ENCODE measurements at places on chromosomes 3 and 15.

DNA sequence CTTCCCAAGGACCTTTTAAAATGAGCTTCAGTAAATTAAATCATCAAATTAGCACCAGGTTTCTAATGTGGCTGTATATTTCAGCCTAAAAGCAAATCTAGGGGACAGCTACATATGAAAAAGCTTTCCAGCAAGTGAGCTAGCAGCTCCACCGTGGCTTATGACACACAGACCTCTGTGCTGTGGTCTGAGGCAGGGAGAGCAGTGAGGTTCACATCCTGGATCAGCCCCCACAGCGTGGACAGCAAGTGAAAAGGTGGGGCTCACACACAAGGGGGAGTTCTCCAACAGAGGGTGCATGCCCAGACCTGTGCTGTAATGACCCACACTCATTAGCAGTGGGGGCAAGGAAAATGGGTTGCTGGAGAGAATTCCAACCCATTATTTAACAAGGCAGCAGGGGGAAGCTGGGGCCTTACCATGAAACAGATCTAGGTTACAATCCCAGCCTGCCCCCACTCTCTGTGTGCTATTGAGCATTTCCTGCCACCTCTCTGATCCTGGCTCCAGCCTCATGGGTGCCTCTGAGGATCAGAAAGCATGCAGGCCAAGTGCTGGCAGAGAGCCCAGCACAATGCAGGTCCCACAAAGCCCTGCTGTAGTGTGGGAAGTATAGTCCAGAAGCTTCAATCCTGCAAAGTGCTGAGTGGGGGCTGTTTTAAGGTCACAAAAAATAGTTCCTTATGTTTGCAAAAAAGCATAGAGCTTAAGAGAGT lies 48.2 kb downstream of the RASGRF1 start:
- DNase-seq, result no peak

DNA sequence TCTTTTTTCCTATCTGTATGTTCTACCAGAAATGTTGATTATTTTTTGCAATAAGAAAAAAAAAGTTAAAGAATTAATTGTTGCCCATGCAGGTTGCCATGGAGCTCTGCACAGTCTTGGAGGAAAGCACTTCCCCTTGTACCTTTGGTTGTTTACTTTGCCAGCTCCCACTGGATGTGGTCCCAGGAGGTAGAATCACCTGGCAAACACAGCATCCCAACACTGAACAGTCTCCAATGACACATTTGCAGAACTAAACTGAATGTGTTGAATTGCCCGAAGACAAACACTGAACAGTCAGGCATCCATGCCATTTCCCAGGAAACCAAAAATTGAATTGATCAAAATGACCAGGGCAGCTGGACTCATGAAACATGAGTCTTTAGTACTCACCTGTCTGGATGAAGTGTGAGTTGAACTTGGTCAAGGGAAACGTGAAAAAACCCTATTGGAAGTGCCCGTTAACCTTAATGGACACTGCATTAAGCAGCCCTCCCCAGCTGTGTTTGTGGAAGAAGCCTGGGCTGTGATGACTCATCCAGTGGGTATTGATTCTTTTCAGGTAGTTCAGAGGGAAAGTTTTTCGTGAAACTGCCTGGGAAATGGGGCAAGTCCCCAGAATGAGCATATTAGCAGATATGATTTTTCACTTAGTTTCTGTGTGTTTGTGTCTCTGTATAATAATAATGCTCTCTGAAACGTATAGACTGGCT lies 284.7 kb upstream of the STT3B start:
- no peak for DNase-seq

GRCh38 chr3:127135241-127136023 lies 57.5 kb upstream of the PRR23E start:
- DNase-seq, result no peak

GRCh38 chr15:45414215-45414885 lies 36.0 kb upstream of the GATM start:
- no peak for DNase-seq

GRCh38 chr3:165946360-165946759 lies 109.1 kb upstream of the BCHE start:
- no peak for DNase-seq

- DNase-seq, result no peak
Observed at GRCh38 chr3:12953201-12953995, 112.0 kb upstream of the RPL32 start.

DNA sequence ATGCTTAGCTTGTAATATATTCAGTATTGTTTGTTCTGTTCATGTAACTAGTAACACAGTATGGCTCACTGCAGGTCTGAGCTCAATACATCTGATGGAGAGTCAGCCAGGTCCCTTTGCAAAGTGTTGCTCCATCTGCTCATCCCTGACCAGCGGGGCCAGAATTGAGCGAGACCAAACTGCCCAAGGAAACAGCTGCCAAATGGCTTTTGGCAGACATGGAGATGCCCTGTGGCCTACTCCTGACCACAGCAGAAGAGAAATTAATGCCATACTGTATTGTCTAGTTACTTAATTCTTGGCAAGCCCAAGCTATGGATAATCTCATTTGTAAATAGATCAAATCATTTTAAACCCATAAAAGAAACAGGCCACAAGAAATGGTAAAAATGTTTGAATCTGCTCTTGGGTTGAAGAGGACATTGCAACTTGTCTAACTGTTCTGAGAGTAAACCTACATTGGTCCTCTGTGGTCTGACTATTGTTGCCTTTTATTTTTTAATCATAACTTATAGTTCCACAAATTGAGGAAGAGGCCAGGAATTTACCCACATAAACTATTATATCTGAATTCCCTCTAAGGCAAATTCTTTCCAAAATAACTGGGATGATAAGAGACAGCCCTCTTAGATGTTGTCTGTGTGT lies 209.5 kb downstream of the EBLN2 start:
- DNase-seq, result no peak

DNA sequence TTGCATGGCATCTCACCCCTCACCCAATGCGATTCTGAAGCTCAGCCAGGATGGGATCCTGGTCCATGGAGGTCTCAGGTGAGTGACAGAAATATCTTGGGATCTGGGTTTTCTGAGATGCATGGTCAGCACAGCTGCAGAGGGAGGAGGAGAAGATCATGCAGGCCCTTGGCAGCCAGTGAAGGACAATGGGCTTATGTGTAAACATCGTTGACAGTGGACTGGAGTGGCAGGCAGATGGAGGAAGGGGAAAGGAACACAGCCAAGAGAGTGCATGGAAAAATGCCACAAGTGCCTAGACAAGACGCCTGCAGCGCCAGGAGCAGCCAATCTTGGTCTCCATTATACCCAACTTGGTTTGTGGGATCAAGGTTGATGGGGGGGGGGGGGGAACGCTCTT lies 347.9 kb downstream of the MCTP2 start:
- DNase-seq, result no peak

DNA sequence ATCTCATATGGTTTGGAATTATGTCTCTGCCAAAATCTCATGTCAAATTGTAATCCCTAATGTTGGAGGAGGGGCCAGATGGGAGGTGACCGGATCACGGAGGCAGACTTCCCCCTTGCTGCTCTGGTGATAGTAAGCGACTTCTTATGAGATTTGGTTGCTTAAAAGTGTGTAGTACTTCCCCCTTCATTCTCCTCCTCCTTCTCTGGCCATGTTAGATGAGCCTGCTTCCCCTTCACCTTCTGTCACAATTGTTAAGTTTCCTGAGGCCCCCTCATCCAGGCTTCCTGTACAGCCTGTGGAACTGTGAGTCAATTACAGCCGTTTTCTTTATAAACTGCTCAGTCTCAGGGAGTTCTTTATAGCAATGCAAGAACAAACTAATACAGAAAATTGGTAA lies 51.1 kb downstream of the NEDD4 start:
- DNase-seq, result no peak

GRCh38 chr3:30661098-30661873 lies 54.9 kb downstream of the TGFBR2 start:
- DNase-seq, result no peak

DNA sequence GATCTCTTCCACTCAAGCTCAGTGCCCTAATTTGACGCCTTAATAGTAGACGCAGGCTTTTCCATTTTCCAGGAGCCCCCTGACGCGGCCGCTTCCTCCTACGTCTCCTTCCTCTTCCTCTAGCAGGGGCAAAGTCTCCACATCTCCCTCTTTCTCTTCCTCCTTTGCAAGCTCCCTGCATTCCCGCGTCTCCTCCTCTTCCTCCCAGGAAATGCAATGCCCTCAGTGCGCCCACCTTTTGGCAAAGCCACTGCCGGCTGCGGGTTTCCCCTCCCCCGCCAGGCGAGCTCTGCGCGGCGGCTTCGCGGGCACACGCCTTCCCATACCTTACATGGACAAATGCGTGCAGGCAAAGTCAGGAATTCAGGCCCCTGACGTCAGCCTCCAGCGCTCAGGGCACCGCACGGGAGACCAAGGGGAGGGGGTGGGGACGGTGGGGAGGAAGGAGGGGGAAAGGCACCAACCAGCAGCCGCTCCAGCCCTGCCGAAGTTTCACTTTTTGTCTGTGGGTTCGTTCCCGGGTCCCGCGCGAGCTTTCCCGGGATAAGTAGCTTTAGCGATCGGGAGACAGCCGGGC lies 432 bp upstream of the LPP start:
- DNase-seq, result peak; percentile 87

GRCh38 chr3:115040673-115041286 lies 106.3 kb downstream of the ZBTB20 start:
- DNase-seq, result no peak

DNA sequence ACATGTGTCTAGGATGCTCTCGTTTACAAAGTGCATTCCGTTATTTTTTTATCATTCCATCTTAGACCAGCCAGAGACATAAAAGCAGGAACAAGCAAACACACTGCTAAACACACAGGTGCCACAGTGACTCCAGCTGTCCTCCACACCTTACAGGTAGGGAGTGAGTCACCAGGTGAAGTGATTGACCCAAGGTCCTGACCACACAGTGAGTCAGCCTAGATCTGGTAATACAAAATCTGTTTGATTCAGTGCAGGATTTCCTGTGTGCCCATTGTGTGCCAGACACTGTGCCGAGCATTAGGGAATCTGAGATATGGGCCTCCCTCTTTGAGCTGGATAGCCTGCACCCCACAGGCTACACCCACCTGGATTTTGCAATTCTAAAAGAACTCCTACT lies 16.7 kb upstream of the BFSP2 start:
- DNase-seq, result no peak

DNA sequence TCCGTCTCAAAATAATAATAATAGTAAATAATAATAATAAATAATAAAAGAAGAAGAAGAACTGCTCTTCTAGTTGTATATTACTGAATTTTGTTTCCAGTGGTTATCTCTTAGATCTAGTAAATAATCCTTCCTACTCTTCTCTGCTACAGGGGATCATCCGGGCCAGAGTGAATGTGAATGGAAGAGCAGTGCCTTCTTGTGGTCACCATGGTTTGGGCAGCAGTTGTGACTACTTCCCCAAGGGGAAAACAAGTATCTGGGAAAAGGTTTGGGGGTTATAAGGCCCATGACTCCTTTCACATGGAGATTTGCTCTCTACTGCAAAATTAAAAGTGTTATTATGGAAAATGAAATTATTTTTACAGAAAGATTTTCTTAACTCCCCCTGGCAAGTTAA lies 5.5 kb upstream of the OR5K1 start:
- DNase-seq, result no peak

- DNase-seq, result no peak
Observed at GRCh38 chr3:5429517-5429890, 242.0 kb downstream of the EDEM1 start.

DNA sequence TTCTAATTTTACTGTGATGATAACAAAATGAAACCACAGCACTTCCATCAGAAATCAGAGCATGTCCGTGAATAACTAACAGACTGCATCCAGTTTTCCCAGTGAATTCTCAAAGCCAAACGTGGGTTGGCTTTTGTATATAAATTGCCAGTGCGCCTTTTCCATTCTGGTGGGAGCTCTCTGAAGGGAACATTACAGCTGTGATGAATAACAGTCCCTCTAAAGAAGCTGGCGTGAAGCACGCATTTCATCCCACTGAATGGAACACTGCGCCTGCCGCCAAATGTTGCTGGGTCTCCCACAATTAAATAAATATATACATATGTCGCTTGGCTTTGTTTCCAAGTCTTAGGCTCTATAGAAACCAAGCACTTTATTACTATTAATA lies 113.0 kb upstream of the PFN2 start:
- peak; percentile 83 for DNase-seq

- no peak for DNase-seq
Observed at GRCh38 chr15:41597787-41598186, 38.8 kb downstream of the TYRO3 start.

- DNase-seq, result no peak
Observed at GRCh38 chr3:186587183-186587582, 16.7 kb downstream of the DNAJB11 start.

DNA sequence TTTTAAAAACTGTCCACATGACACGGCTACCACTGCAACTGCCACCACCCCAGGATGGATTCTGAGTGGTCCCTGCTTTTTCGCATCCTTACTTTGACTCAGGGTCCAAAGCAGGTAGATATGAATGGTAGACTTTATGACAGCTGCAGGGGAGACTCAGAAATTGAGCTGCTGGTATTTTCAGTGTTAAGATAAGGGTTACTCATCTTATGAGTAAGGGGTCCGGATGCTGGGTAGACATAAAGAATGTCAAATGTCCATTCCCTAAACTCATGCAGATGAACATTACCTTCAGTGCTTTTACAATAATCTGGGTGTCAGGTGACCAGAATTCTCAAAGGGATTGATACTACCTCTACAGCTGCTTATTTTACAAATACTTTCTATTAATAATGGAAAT lies 25.9 kb upstream of the BBX start:
- no peak for DNase-seq

DNA sequence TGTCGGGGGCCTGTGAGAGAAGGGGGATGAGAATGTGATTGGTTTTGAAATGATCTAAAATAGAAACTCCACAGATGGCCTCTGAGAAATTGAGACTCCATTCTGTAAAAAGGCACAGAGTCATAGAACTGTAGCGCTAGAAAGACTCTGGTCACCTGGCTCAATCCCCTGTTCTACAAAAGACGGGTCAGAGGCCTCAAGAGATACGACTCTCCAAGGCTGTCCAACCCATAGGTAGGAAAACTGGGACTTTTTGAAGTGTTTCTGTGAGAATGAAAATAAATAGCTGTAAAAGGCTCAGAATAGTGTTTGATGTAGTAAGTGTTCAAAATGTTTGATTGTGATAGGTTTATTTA lies 11.7 kb upstream of the TMC3 start:
- DNase-seq, result no peak

Measured in left lung (tissue), 14 donors.